Frontal cortex (tissue), 4 donors: ENCODE measurements at places on chromosomes 16 and 17. TPM values are rescaled to one million over a fixed set of nuclear protein-coding genes. Genes with fewer than 3 reads are reported as not detected.
A peak's percentile ranks its signal among the peaks of the same experiment; 100 is the strongest.

DNA sequence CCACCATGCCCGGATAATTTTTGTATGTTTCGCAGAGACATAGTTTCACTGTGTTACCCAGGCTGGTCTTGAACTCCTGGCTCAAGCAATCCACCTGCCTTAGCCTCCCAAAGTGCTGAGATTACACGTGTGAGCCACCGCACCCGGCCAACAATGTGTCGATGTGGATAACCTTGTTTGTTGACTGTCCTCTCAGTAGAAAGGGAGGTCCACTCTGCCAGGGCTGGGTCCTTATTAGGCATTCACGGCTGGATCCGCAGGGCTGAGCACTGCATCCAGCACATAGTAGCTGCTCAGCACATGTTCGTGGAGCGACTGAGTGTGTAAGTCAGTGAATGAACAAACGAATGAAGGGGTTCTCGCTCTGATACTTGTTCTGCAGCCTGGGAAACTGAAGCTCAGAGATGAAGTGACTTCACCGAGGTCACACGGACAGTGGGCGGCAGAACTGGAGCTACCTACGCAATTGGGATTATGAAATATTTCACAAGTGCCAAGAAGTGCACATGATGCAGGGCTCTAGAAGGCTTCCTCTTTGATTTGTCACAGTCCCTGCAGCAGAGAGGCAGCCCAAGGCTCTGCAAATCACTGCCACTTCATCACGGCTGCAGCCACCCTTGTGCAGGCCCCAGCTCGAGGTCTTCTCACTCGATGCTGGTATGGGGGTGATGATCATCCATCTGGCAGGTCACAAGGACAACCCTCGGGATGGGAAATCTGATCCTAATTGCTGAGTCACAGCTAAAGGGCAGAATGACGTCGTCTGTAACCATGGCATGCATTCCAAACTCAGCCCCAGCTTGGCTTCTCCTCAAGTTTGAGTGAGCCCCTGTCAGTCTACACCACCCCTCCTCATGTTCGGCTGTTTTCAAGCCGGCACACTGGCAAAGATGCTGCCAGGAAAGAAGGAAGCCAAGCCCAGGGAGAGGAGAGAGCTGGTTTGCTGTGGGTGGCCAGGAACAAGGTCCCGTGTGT, 28.0 kb upstream of the SNN start:
- peak; percentile 58 for DNase-seq

GRCh38 chr16:1590366-1590765, 21.5 kb downstream of the IFT140 start:
- no peak for DNase-seq

- DNase-seq = no peak
Observed at GRCh38 chr17:14582996-14583395, 282.1 kb downstream of the HS3ST3B1 start.

GRCh38 chr17:62076864-62077788, 12.0 kb upstream of the MED13 start:
- DNase-seq = no peak

- no peak for DNase-seq
Observed at GRCh38 chr17:43014020-43014648, 7.5 kb downstream of the IFI35 start.

DNA sequence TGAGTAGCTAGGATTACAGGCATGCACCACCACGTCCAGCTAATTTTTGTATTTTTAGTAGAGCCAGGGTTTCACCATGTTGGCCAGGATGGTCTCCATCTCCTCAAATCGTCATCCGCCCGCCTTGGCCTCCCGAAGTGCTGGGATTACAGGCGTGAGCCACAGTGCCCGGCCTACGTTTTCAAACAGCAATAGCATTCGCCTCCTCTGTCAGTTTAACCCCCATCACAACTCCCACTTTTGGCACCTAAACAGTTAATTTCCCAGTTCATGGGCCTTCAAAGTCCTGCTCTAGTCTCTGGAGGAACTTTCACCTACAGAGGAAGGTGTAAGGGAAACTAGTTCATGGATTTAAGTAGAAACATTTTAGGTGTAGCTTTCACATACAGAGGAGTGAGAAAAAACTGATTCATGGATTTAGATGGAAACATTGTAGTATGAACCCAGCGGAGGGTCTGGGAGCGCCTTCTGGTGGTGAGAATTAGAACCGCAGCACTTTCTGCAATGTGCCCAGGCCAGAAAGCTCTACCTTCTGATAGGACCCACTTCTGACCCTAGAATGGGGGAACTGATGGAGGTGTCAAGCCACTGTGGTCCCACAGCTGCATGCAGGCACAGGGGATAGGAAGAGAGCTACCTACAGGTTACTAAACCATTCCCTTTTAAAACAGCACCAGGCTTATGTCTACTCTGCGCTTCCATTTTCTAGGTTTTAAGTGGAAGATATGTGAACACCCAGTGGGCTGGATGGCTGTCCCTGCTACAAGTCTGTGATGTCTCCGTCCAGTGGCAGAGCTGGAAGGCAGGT, 12.0 kb upstream of the MEOX1 start:
- peak; percentile 52 for DNase-seq

DNA sequence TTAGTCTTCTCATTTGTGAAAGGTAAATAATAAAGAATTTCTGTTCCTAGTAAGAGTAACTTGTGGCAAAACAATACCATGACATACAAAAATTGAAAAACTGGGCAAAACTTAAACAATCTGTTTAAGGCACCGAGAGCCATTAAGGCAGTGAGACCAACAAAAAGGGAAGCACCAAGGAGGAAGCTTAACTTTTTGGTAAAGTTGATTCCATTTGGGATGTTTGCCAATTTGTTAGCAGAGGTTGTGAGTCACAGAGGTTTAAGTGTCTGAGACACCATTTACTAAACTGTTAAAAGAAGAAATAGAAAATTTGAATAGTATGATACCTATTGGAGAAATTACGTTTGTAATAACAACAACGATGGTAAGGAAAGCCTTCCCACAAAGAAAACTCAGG, 4.9 kb downstream of the SLC35G3 start:
- DNase-seq = no peak

GRCh38 chr16:5668553-5668952, 571.0 kb upstream of the EEF2KMT start:
- DNase-seq = no peak

- no peak for DNase-seq
Observed at GRCh38 chr16:51577621-51578303, 426.7 kb upstream of the SALL1 start.

DNA sequence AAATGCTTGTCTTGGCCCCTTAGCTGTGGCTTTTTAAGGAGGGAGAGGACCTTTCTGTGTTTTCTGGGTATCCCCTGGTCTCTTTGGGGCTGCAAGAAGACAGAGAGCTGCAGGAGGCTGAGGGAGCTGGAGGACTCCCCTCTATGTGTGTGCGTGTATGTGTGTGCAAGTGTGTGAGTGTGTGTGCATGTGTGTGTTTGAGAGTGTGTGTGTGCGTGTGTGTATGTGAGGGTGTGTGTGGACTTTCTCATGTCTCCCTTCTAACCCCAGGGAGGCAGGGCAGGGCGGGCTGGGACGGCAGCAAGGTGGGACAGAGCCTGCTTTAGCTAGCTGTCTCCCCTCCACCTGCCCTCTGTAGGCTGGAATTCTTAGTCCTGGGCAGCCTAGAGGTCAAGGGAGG, 1.9 kb downstream of the PRSS54 start:
- DNase-seq = no peak

DNA sequence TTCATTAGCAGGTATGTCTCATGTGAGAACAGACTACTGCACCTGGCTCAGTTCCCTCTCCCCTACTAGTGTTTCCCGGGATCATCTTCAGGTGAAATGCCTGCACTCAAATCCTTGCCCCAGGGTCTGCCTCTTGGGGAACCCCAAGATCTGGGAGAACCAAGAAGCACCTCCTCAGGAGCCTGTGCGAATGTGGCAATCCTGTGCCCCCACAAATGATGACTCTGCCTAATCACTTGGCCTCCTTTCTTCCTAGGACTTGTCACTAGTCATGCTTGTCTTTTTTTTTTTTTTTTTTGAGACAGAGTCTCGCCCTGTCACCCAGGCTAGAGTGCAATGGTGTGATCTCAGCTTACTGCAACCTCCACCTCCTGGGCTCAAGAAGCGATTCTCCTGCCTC, 21.7 kb downstream of the ADAD2 start:
- no peak for DNase-seq

GRCh38 chr16:58236831-58237230, 38.9 kb upstream of the CSNK2A2 start:
- DNase-seq = no peak

GRCh38 chr16:3375680-3376079, 20.0 kb downstream of the OR2C1 start:
- DNase-seq = no peak

GRCh38 chr17:54838651-54839421, 61.8 kb upstream of the TOM1L1 start:
- DNase-seq = no peak

DNA sequence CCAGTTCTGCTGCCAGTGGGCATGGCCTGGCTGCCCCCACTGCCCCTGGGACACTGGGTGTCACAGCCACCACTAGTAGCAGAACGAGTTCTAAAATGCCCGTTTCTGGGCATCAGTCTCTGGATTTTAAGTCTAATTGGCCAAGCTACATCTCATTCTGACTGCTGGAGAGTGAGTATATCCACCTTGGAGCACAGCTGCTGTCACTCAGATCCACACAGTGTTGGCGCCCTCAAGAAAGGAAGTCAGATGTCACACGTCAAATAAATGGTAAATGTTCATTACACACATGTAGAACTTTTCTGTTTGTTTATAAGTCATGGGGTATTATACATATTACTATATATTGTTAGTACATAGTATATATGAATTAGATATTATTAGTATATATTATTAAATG, 19.4 kb downstream of the GNGT2 start:
- DNase-seq = no peak

Gene GPR139
- total RNA-seq = 2.4 TPM

Gene PIK3R5
- total RNA-seq = 0.41 TPM

Gene DHRS7C
- total RNA-seq = not detected

Gene TEX14
- under 0.01 TPM for total RNA-seq

Gene PPL
- 0.82 TPM for total RNA-seq

Gene CSH1
- not detected for total RNA-seq

Gene CACNG5
- 2.9 TPM for total RNA-seq

Gene MAP2K6
- total RNA-seq = 30.6 TPM

Gene CHST5
- 0.41 TPM for total RNA-seq

Gene PRDM7
- not detected for total RNA-seq
